ENCODE measurements at places on chromosomes 2 and 18.

DNA sequence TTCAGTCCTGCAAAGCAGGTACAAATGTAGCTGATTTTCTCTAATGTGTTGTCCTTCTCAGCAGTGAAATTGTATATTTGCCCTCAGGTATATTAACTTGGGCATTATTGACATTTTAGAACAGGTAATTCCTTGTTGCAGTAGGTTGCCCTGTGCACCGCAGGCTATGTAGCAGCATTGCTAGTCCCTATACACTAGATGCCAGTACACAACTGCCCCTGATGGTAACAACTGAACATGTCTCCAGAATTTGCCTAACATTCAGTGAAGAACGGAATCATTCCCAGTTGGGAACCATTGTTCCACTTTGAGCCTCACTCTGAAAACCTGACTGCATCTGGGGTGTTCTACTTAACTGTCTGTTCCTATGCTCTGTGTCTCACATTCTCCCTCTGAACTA, 23.1 kb upstream of the TFPI start:
- DNase-seq = no peak

DNA sequence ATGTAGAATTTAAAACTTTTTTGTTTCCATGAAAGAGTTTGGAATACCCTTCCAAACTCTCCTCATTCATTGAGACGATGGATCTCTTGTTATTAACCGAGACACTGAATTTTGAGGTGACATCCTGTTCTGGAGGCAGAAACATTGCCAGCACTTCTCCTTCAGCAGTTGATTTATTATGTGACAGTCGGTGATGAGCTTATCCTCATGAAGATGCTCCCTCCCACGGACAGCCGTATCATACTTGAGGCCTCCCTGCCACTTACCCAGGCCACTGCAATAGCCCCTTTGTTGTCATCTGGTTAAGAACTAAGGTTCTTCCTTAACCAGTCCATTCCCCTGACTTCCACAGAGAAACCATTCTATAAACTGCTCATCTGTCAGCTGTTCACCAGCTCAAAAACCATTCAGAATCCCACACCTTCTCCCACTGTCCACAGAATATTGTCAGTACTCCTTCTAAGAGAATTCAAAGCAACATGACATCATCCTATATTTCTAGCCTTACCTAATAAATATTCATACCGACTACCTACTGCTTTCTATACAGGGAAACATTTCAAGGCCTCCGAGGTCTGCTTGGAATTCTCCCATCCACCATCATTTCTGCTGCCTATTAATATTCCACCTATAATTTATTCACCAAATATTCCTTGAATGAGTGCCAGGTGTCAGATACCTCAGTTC, 139.0 kb upstream of the TRIB2 start:
- no peak for DNase-seq

DNA sequence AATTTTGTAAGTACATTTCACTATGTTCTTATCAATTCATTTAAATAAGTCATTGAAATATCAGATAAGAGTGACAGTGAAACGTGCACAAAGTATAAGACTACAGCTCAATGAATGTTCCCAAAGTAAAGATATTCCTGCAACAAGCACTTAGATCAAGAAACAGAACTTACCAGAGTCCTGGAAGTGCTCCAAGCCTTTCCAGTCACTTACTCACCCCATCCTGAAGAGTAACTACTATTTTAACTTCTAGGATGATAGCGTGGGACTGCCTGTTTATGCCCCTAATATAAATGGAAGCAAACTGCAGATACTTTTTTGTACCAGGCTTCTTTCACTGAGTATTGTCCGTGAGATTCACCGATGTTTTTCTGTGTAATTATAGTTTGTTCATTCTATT, 768.9 kb downstream of the SLC4A3 start:
- no peak for DNase-seq

DNA sequence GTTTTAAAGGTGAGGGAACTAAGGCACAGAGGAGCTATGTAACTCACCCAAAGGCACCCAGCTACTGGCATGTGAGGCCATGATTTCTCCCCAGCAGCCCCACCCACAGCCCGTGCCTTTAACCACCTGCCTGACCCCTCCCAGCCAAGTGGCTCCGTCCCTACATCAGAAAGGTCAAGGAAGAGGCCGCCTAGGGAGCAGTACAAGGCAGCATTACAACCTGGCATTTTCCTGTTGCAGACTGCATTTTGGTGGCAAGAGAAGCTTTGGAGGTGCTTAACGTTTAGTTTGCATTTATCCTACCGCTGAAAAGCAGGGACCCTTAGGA, 17.5 kb downstream of the STEAP3 start:
- no peak for DNase-seq

DNA sequence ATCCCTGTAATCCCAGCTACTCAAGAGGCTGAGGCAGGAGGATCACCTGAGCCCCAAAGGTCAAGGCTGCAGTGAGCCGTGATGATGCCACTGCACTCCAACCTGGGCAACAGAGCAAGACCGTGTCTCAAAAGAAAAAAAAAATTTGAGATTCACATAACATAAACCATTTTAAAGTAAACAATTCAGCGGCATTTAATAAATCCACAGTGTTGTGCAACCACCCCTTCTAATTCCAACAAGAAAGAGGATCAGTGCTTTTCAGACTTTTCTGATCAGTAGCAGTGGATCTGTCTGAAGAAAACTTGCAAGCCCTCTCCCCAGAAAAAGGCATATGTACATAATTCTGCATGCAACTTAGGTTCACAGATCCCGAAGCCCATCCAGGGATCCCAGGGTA, 7.2 kb upstream of the SAG start:
- no peak for DNase-seq

DNA sequence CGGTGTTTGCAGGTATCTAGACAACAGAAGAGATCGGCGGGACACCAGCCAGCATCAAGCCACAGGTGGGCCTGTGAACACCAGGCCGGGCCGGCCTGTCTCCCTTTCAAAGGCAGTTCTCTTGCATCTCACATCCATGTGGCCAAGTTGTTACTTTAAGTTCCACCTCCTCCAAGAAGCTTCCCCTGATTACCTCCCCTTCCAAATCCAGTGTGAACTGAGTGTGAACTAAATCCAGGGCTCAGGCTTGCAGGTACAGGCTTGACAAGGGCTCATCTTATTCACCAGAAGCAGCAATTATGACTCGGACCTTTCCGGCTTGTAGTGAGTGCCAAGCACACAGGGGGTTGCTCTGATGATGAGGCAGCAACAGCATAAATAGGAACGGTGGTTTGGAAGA, 3.9 kb downstream of the CRACDL start:
- no peak for DNase-seq

DNA sequence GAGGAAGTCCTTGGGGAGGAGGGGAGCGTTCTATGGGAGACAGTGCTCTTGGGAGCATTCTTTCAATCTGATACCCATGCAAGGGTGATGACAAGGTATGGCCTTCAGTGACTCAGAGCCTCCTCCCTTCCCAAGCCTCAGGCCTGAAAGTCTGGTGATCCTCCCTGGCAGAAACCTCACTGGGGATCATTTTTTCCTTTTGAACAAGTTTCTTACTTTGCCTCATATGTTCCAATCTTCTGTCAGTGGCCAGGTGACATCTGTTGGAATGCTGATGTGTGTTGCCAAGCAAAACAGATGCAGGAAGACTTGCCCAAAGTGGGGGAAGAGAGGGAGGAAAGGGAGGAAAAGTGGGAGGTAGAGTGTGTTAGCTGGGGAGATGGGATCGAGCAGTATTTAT, 224.8 kb downstream of the NEDD4L start:
- peak; percentile 64 for DNase-seq

DNA sequence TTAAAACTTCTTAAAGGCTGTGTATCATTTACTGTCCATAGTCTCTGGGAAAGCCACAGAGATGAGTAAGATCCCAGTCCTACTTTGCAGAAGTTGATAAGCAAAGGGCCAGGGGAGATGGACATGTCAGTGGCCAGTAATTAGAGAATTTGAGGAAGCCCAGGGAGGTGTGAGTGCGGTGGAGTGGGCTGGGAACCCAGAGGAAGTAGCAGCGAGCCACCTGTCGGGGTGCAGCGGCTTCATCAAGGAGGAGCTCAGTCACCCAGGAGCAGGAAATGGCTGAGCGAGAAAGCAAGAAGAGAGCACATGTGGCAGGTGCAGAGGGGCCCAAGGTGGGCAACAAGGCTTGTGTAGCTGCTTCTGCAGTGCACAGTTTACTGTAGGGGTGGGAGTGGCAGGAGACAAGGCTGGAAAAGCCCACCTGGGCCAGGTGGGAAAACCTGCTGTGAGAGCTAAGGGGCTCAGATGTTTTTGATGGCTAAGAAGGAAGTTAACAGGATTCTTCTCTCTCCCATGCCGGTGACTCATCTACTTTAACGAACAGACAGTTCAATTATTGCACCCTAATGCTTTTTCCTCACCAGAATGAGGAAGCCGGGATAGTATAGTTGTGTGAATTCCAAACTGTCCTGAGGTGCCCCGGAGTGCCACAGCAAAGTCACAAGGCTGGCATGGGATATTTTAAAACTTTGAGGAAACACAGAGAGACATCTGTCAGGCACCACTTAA, 34.8 kb upstream of the MGAT5 start:
- DNase-seq = no peak

DNA sequence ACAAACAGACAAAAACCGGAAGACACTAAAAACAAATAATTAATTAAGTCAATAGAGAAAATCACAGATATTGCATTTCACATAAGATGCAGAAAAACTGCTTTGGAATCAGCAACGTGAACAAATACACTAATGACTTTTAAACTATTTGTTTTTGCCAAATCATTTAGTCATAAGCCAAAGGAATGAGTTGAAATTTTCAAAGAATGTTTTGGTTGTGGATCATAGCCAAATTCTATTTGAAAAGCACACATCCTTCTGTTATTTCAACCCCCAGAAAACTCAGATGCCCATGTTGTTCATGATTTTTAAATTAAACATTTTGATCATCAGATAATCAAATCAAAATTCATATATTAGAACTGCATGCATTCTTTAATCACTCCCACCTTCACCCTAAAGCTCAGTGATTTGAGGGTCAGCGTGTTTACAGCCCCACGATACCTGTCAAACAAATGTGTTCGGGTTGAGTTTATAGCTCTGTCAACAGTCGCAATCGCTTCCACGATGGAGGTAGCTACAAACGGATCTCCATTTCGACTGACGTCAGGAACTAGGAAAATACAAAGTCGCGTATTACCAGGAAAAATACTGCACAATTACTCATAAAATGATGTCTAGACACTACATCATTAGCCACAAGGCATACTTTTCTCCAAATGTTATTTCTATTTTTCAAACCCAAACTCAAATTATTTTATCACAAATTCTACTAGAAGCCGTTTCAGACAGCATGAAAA, 90.2 kb downstream of the PXDN start:
- DNase-seq = no peak

DNA sequence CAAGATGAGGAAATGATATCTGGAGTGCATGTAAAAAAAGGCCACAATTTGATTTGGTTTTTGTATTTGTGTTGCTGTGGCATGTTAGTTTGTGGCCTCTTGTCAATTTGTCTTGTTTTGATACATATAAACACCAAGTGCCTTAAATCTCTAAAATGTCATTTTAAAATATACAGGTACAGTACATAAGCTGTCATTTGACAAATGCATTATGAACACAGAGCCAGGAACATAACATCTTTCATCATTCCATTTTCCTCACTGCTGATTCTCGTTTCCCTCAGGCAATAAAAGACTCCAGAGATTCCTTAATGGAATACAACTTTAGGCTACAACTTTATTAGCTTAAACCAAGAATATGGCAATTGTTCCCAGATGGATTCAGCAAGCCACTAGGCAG, 217.5 kb downstream of the ZNF804A start:
- DNase-seq = no peak

- no peak for DNase-seq
Measured at GRCh38 chr2:227829337-227829736, 15.7 kb downstream of the CCL20 start.

DNA sequence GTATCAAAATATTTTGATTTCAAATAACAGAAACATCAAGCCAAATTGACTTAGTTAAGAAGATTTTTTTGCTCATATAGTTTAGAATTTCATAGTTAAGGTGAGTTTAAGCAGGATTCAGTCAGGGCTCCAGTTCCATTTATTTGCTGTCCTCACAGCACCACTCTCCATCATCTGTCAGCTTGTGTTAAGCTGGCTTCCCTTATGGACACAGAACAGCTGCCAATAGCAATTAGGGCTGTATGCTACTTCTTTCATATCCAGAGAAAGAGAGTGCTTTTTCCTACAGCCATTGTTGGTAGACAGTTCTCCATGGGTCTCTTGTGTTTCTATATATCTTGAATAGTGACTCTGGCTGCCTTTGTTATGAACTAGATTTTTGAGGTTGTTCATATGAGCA, 95.4 kb upstream of the CYP20A1 start:
- no peak for DNase-seq

DNA sequence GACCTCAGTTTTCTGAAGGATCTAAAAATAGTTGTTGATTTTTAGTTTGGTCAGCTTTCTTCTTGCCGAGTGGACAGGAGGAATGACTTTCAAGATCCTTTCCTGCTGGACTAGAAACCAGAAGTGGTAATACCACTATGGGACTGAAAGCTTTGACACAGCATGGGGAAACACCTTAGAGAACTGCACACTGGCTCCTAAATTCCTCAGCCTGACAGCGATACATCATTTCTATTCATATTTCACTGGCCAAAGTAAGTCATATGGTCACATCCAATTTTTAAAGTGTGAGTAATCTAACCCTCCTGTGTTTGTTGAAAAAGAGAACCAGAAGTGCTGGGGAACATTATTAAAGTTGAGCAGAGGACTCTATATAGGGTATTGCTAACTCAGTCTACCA, 244.7 kb upstream of the MMADHC start:
- DNase-seq = no peak

Data from left hindlimb (tissue), 1 donor.